IMR-90 (cell line): ENCODE measurements at places on chromosomes 4 and X. TPM values are rescaled to one million over a fixed set of nuclear protein-coding genes. Genes with fewer than 3 reads are reported as not detected.
A peak's percentile ranks its signal among the peaks of the same experiment; 100 is the strongest.

Gene KLHL13
- 12.5 and 13.6 TPM in 2 replicates for total RNA-seq

DNA sequence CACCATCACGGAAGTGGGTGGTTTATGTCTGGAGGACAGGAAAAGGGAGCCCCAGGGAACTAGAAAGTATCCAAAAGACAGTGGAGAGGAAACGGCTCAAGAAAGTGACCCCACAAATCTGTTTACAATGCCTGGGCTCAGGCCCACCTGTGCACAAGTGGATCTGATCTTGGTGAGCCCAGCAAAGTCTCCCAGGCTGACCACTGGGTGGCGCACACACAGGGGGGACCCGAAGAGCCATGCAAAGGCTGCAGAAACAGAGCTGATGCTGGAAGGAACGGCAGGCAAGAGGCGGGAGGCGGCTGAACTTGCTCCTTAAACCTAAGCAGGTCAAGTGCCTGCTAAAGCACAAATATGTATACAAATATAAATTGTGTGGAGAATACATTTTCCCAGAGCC lies 9.6 kb downstream of the HAUS7 start:
- H3K36me3 ChIP-seq, result no peaks in the 10 kb centered on the region; the same call in 1 of the 2 replicates
- H3K4me1 ChIP-seq, result no peaks in the 10 kb centered on the region; the same call in 1 of the 2 replicates
- peak; percentile 39 for DNase-seq
- H3K27ac ChIP-seq, result no peak overlapping the region
- H3K27me3 ChIP-seq, result no peaks in the 10 kb centered on the region
- no peak overlapping the region for H3K4me3 ChIP-seq

Gene CSN1S1
- total RNA-seq, result not detected in 2 replicates

DNA sequence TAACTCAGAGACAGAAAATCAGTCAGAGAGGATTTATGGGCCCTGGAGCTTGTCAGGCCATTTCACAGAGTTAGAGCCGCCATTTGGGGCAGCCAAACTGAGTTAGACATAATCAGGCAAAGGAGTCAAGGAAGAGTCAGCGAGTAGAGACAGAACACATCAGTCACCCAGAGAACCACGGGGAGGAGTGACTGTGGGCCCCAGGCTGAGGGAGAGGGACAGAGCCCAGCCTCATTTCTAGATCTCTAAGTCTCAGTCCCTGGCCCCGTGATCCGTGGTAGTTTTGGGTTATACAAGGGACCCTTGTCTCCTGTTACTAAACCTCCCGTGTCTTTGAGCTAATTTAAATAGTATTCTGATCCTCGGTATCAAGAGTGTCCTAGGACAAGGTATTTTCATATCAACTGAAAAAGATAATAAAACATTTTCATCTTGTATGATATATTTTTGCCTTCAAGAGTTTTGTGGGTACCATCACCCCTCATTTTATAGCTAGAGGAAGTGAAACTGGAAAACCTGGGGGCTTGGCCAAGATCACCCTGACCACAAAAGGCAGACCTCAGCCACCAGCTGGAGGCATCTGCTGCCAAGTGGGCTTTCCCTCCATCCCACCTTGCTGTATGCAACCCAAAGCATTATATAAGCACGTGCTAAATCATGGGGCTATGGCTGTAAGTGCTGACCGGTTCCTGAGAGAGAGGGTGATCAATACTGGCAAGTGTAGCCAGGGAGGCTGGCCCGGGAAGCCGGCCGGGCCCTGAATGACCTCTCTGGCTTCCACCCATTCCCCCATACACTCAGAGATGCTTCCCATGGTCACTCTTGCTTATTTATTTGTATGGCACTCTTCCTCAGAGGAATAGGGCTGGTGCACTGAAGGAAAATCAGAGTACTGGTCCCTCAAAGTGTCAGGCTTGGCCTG lies 204.1 kb downstream of the BCOR start:
- peaks cover 10% of the 10 kb centered on the region for H3K4me1 ChIP-seq
- H3K4me3 ChIP-seq, result no peak overlapping the region
- no peak for DNase-seq
- H3K27me3 ChIP-seq, result peaks cover 13% of the 10 kb centered on the region
- no peak overlapping the region for H3K27ac ChIP-seq

GRCh38 chr4:149065753-149066152 lies 623.5 kb upstream of the NR3C2 start:
- H3K4me1 ChIP-seq, result no peaks in the 10 kb centered on the region
- H3K4me3 ChIP-seq, result no peak overlapping the region
- H3K27ac ChIP-seq, result no peak overlapping the region
- no peak for DNase-seq

- H3K4me3 ChIP-seq, result no peak overlapping the region
- no peaks in the 10 kb centered on the region for H3K4me1 ChIP-seq
- no peaks in the 10 kb centered on the region for H3K36me3 ChIP-seq
Measured at GRCh38 chrX:105458846-105459245, 238.4 kb upstream of the TEX13A start.

GRCh38 chr4:24770032-24770584 lies 25.3 kb upstream of the SOD3 start:
- peak overlapping the region; percentile 25; the same call in 1 of the 2 replicates for H3K27ac ChIP-seq
- H3K27me3 ChIP-seq, result no peaks in the 10 kb centered on the region
- DNase-seq, result peak; percentile 97
- H3K36me3 ChIP-seq, result no peaks in the 10 kb centered on the region
- no peak overlapping the region for H3K4me3 ChIP-seq
